Vein endothelial cell (primary cell): ENCODE measurements at places on chromosomes 7 and 10. TPM values are rescaled to one million over a fixed set of nuclear protein-coding genes. Genes with fewer than 3 reads are reported as not detected.

SLC26A3 gene
- total RNA-seq = not detected in 2 replicates

NUDCD3 gene
- 68.0 and 68.9 TPM in 2 replicates for total RNA-seq

PCBD1 gene
- 37.4 and 54.9 TPM in 2 replicates for total RNA-seq

LMBR1 gene
- total RNA-seq = 122 and 133 TPM in 2 replicates

C7orf57 gene
- not detected in 2 replicates for total RNA-seq

ASIC3 gene
- 0.29 and 0.33 TPM in 2 replicates for total RNA-seq

NME8 gene
- total RNA-seq = not detected in 2 replicates

CNPY1 gene
- total RNA-seq = not detected in 2 replicates

ZNF804B gene
- total RNA-seq = not detected in 2 replicates

GPR15LG gene
- total RNA-seq = not detected in 2 replicates

AGR3 gene
- not detected in 2 replicates for total RNA-seq

PRRT4 gene
- total RNA-seq = not detected in 2 replicates

MSMB gene
- total RNA-seq = not detected in 2 replicates

FAM204A gene
- 59.1 and 96.4 TPM in 2 replicates for total RNA-seq

NEBL gene
- total RNA-seq = 2.6 and 3.2 TPM in 2 replicates

TBX20 gene
- total RNA-seq = not detected in 2 replicates

ABCC2 gene
- total RNA-seq = 0.65 and 0.86 TPM in 2 replicates

CTBP2 gene
- 99.4 and 99.6 TPM in 2 replicates for total RNA-seq

WNT16 gene
- not detected in 2 replicates for total RNA-seq
